ENCODE measurements at places on chromosomes 16 and 17. TPM values are rescaled to one million over a fixed set of nuclear protein-coding genes. Genes with fewer than 3 reads are reported as not detected.

The TMEM220 gene
- 3.3 TPM for total RNA-seq

The SLC16A13 gene
- total RNA-seq, result 1.4 TPM

The ZNF287 gene
- total RNA-seq, result 8.5 TPM

The TEKT5 gene
- 0.29 TPM for total RNA-seq

The KLHL10 gene
- total RNA-seq, result 0.36 TPM

The CDH5 gene
- total RNA-seq, result 0.72 TPM

The TOP2A gene
- total RNA-seq, result 14.5 TPM

The JUP gene
- 18.0 TPM for total RNA-seq

The TMEM204 gene
- total RNA-seq, result 8.3 TPM

The ADGRG3 gene
- total RNA-seq, result not detected

The NPIPB4 gene
- 42.7 TPM for total RNA-seq

The P2RX5 gene
- 0.36 TPM for total RNA-seq

The ABCA9 gene
- 16.8 TPM for total RNA-seq

The NECAB2 gene
- total RNA-seq, result 0.29 TPM

The HSPB9 gene
- not detected for total RNA-seq

The TNFRSF17 gene
- total RNA-seq, result not detected

The AGRP gene
- not detected for total RNA-seq

The C16orf96 gene
- not detected for total RNA-seq

The IL34 gene
- total RNA-seq, result 5.6 TPM

The SLFN13 gene
- total RNA-seq, result 2.1 TPM

The MPO gene
- under 0.01 TPM for total RNA-seq

The NKD1 gene
- total RNA-seq, result under 0.01 TPM

The IL32 gene
- not detected for total RNA-seq

The RND2 gene
- 0.29 TPM for total RNA-seq

The DRC3 gene
- total RNA-seq, result 2.9 TPM

The C16orf54 gene
- total RNA-seq, result 0.72 TPM

The KRTAP16-1 gene
- total RNA-seq, result not detected

The PIMREG gene
- 5.1 TPM for total RNA-seq

The PSMC5 gene
- 34.0 TPM for total RNA-seq

The PRCD gene
- total RNA-seq, result 5.3 TPM

The ADORA2B gene
- 5.9 TPM for total RNA-seq

The CES3 gene
- total RNA-seq, result not detected

The NRN1L gene
- total RNA-seq, result not detected

All from osteoblast (primary cell).